ENCODE measurements at places on chromosomes 2 and 18.
A peak's percentile ranks its signal among the peaks of the same experiment; 100 is the strongest.

GRCh38 chr2:181972431-181973170 lies 13.1 kb upstream of the PPP1R1C start:
- DNase-seq = no peak

DNA sequence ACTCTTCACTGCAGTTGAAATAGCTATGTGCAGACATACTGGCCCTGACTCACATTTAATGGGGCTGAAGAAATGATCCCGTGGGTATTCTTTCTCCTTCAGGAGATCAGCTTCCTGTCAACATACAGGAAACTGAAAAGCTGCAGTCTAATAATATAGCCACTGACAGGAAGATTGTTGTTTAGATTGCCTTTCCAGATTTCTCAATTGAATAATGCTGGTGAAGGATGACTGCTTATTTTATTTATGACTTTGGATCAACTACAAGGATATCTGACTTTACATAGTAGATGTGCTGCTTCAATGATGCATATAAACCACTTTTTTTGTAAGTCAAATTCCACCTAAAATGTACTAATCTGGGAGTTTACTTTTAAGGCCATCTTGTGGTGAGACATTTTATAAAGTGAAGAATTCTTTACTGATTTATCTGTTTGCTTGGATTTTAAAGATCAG lies 93.4 kb upstream of the MAP4K3 start:
- peak; percentile 65 for DNase-seq

DNA sequence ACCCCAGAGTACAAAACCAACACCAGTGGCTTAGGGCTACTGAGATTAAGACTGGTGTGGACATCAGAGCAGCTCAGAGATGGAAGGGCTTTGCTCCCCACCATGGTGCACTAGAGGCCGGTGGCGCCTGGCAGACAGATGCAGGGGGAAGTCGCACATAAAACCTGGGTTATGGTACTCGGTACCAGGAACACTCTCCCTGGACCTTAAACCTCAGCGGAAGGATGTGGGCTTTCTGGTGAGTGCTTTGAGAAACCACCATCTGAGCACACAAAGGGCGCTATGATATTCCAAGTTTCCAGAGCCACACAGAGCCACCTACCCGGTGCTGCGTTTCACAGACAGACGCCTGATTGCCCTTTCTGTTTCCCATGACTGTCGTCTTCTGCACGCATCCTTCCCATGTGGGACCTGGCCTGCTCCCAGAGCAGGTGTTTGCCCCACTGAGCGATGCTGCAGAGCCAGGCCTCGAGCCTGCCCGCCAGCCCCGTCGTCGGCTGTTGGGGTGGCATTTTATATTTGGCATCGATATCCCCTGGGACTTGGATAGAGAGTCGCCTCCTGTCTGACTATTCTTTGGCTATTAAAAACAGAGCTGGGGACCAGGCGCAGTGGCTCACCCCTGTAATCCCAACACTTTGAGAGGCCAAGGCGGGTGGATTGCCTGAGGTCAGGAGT lies 89.5 kb upstream of the ODC1 start:
- DNase-seq = no peak

DNA sequence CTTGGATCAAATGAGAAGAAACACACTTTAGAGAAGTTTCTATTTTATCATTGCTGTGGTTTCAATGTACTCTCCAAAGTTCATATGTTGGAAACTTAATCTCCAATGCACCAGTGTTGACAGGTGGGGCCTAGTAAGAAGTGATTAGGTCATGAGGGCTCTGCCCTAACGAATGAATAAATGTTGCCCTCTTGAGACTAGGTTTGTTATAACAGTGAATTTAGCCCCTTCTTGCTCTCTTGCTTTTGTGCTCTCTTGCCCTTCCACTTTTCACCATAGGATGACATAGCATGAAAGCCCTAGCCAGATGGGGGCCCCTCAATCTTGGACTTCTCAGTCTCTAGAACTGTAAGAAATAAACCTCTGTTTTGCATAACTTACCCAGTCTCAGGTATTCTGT lies 664.8 kb downstream of the DCC start:
- DNase-seq = no peak

DNA sequence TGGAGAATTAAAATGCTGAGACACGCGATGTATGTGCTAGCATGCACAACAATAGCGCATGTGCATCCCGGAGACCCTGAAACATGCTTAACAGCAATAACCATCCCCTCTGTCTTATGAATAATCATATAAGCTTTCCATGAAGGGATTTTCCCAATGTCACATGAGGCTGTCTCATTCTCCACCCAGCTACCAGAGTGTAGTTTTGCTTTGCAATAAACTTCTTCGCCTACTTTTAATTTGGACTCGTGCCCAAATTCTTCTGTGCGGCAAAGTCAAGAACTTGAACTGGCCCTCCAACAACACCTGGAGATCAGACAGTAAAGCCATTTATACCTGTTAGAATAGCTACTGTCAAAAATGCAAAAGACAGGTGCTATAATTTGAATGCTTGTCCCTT lies 15.5 kb downstream of the LYG1 start:
- no peak for DNase-seq

DNA sequence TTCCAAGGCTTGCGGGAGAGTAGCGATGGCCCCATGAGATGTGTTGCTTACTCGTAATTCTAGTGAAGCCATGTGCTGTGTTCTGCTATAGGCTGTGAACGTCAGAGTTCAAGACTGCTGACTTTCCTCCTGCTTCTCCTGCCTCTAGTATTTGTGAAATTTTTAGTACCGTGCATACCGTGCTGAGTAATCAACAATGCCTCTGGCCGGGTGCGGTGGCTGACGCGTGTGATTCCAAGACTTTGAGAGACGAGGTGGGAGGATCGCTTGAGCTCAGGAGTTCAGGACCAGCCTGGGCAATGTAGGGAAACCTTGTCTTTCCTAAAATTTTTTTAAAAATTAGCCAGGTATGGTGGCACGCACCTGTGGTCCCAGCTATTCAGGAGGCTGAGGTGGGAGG lies 59.9 kb upstream of the B3GNT7 start:
- DNase-seq = no peak

DNA sequence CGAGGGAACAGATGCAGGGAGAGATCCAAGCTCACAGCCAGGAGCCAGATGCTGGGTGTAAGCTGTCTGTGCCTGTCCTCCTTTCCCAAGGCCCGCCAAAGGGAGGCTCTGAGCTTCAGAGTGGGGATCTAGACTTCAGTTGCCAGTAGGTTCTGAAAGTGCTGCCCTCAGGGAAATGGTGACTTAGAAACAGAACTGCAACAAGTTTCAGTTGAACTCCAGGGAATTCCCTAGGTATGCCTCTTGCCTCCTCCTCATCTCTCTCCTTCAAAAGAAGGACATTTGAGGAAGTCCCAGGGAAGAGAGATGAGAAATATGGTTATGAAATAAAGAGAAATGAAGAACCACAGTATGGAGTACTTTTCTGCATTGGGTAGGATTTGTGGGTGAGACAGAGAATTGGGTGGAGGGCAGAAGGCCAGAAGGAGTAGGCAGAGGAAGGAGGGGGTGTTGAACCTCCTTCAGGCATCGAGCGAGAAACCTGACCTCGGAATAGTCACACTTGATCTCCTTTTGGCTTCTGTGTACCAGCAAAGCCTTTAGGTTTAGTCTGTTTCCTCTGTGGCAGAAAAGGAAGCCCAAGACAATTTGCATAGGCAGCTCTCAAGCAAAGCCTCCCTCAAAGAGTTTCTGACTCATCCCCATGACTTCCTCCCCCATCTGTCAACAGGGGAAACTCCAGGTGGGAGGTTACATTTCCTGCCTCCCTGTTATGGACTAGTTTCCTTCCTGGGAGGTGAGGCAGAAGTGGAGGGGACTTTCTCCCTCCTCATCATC lies 45.7 kb downstream of the QPCT start:
- peak; percentile 42 for DNase-seq

DNA sequence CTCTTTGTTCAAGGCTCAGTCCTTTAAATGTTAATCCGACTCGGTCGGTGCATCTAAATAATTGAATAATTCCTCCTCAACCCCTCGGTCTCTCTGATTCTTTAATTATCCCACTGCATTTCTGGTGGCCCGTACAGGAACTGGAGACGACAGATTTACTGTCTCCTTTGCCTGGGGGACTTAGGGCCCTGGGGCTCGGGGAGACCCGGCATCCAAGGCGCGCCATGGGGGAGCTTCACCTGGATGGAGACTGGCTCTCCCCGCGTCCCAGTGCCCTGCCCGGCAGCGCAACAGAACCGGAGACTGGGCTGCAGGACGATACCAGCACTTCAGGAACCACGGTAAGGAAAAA lies 47.7 kb upstream of the SELENOI start:
- no peak for DNase-seq

DNA sequence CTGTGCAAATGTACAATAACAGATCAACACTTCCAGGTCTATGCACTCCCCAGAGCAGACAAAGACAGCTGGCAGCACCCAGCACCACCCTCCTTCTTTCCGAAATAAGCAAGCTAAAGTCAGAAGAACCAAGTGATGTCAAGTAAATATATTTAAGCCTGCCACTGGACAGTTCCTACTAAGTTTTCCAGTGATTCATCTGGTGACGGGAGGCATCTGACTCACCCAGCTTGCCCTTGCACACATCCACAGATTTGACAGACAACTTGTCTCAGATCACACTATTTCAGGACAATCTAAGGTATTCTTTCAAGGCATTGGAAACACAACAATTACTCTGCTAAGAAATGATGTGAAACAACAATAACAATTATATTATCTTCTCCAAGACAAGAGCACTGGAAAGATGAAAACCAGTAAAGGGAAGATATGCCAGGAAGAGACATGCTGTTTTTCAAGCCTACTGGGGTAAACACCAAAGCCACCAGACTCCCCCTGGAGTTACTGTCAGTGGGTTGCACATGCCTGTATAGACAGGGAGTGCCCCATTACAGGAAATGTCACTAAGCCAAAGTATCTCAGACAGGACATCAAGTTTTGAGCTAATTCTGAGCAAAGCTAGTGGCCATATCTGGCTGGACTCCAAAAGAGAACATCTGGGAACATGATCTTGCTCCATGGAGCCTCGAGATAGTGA lies 287.9 kb upstream of the KLHL29 start:
- DNase-seq = no peak
